Kidney tubule cell (primary cell): ENCODE measurements at places on chromosomes 13 and 19.

GRCh38 chr13:53121919-53122318 is 93.3 kb downstream of the OLFM4 start:
- no peak for DNase-seq

GRCh38 chr13:30796132-30796572 is 60.8 kb downstream of the ALOX5AP start:
- DNase-seq = peak; percentile 91

GRCh38 chr19:17180997-17181702 is 34.0 kb upstream of the USE1 start:
- DNase-seq = no peak

DNA sequence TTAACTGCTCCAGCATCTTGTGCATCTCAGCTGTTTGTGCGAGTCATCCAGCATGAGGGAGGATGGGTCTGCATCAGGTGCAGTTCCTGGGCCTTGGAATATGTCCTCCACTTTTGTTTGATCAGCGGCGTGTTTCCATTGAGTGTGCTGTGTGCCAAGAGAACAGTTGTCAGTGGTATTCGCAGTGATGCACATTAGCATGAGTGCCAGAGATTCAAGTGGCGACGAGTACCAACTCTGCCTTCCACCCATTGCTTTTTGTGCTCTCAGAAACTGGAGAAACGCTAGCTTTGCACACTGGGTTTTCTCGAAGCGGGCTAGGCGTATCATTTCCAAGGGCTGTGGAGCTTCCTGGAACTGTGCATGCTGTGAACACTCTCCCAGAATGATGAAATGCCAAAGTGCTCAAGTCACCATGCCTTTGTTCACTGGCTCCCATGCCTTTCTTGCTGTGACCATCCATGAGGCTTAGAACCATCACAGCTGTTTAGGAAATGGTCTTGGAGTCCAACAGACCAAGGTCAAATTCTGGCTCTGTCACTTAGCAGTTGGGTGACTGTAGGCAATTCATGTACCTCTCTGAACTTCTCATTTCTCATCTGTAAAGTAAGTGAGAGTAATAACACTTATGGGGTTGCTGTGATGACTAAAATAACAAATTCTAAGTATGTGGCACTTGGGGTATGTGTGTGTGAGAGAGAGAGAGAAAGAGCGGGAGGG is 18.4 kb downstream of the LRCH1 start:
- DNase-seq = peak; percentile 75

GRCh38 chr13:47548294-47548840 is 452.7 kb downstream of the SUCLA2 start:
- no peak for DNase-seq

DNA sequence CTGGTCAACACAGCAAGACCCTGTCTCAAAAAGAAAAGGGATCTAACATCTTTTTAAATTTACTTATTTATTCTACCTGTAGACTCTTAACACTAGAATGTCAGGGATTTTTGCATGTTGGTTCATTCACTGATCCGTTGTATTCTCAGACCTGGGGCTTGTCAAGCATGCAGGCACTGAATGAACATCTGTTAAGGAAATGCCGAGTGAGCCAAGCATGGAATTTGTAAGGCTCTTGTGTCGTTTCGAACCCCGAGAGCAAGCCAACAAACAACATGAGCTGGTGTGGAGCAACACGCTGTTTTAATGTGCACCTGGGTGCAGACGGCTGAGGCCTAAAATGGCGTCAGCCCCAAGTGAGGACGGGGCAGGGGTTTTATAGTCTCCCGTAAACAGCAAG is 10.0 kb upstream of the OR1M1 start:
- DNase-seq = peak; percentile 42

DNA sequence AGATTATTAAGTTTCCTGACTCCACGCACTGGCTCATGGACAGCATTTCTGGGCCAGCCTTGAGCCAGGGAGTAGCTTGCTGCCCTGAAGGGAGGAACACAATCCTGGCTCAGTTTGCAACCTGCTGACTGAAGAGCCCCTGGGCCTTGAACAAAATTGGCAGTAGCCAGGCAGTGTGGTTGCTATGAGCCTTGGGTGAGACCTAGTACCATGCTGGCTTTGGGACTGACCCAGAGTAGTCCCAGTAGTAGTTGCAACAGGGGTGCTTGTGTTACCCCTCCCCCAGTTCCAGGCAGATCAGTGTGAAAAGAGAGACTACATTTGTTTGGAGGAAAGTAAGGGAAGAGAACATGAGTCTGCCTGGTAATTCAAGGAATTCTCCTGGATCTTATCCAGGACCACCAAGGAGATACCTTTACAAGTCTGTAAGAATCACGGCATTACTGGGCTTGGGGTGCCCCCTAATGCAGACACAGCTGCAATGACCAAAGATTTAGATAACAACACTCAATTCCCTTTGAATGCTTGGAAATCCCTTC is 22.0 kb downstream of the ITGBL1 start:
- DNase-seq = peak; percentile 62

GRCh38 chr19:51735759-51736449 is 12.1 kb upstream of the HAS1 start:
- DNase-seq = no peak

DNA sequence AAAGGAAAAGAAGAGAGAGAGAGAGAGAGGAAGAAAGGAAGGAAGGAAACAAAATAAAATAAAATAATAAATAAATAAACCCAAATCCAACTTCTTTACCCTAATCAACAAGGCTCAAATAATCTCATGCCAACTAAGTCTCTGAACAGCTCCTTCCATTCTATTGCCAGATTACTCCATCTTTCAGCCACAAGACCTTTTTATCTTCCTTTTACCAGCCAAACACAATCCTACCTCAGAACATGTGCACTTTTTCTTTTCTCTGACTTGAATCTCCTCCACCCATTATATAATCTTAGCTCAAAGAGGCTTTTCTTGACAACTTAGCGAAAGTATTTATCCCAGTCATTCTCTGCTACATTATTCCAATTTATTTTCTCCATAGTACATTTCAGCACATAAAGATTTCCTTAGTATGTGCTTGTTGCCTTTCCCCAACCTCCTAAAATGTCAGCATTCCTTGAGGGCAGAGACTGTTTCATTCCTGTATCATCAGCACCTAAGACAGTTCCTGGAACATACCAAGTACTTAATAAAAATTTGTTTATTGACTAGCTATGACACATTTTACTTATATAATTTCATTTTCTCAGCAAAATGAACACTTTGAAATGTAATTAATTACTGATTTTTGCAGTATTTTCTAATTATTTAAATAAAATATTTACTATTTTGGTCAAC is 33.5 kb upstream of the USPL1 start:
- DNase-seq = no peak

DNA sequence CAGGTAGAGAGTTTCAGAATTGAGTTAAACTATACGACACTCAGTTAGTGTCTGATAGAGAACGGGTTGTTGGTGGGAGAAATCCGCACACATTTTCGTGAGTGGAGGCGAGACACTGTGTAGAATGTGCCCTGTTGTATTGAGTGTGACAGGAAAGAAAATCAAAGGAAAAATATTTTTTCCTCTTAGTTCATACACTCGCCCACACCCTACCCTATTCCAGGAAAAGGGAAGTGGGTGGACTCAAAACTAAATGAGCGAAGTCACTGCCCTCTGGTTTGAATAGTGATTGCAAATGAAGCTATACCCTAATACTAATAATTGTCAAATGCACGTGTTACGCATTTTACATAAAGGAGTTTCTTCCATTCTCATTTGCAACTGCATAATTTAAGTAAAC is 2.0 kb downstream of the ZNF347 start:
- DNase-seq = no peak

GRCh38 chr13:99312493-99312883 is 5.3 kb upstream of the GPR183 start:
- peak; percentile 92 for DNase-seq

GRCh38 chr19:45076851-45077730 is 813 bp upstream of the ZNF296 start:
- no peak for DNase-seq

DNA sequence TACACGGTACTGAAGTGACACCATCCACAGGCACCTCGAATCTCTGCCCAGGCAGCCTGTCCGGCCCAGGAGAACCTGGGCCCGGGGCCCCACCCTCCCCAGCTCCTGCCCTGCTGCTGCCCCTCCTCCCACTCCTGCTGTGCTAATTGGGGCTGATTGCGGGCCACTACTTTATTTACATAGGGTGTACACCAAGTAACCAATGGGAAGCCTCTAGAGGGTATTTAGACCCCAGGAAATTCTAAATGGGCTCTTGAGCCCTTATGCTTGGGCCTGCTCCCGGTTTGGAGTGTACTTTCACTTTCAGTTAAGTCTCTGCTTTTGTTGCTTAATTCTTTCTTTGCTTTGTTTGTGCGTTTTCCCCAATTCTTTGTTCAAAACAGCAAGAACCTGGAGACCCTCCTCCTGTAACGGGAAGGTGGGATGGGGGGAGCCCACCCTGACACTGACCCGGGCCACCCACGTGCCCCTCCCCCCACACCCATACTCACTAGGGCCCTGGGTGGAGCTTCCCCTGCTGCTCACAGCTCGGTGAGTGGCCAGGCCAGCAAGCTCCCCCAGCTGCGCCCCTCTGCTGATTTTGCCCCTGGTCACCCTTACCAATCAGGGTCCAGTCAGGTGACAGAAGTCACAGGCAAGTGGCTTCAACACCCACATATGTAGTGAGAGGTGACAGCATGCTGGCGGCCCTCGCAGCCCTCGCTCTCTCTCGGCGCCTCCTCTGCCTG is 9.4 kb downstream of the SCGB2B2 start:
- DNase-seq = peak; percentile 24

DNA sequence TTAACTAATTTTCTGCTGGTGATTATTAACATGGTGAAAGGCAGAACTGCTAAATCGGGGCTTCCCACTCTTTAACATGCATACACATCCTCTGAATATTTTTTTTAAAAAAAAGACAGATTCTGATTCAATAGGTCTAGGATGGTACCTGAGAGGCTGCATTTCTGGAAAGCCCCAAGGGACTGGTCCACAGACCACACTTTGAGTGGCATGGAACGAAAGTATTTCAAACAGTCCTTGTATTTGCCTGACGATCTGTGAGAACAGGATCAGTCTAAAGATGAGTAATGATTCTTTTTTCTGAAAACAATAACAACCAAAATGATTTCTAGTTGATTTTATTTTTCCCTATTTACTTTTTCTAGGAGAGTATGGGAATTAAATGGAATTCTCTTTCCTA is 16.7 kb upstream of the SPART start:
- DNase-seq = peak; percentile 40
